Myocyte (in vitro differentiated cells): ENCODE measurements at places on chromosomes 1 and 21. TPM values are rescaled to one million over a fixed set of nuclear protein-coding genes. Genes with fewer than 3 reads are reported as not detected.

DNA sequence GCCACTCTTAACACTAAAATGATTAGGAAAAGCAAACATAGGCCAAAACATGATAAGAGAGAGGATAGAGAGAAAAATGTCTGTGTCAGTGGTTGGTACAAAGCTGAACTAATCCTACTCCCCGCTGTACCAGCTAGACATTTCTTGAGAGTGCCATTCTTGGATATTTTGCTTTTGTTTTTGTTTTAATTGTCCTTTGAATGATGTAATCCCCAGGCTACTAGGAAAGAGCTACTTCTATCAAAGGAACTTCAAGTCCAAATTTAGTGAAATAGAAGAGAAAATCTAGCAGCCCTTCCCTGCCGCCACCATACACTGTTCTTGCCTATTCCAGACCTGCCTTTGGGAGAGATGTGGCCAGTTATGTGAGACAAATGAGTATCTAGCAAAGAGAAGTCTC is 269.6 kb downstream of the GRIK1 start:
- DNase-seq = no peak

DNA sequence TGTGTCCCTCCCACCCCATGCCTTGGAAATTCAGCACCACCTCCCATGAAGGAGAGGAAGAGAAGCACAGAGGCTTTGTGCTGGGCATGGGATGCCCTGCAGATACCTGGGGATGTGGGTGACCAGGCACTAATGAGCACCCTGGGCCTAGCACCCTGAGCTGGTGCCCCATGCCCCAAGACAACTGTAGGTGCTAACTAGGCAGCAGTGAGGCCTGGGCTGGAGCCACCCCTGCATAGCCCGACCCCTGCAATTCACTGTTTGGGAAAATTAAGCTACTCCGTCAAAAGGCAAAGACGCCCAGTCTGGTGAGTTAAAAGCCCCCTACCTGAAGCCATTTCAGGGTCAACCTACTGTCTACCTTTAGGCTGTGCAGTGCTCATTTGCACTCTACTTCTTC is 5.4 kb downstream of the KCNA2 start:
- DNase-seq = no peak

DNA sequence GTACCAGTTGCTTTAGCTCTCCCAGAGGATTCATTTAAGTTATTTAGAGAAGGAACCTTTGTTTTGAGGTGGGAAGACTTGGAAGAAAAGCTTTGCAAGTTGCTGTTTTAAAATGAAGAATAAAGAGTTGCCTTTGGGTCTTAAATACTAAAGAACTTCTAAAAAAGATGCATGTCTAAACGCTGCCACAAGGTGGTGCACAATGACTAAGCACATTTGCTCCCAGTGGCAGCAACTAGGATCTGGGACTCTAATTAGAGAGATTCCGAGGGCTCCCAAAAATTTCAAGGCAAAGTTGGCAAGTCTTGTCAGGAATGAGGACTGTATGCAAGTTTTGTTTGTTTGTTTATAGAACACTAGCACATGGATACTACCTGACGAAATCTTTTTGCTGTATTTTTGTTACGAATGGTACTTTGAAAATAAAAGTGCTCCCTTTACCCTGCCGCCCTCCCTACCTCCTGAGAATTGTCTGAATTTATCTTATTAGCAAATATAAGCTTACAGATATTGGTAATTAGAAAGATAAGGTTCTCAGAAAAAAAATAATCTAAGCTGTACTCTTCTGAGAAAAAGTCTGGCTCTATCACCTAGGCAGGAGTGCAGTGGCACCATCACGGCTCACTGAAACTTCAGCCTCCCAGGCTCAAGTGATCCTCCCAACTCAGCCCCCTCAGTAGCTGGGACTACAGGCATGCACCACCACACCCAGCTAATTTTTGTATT is 121.8 kb downstream of the HFM1 start:
- peak; percentile 73 for DNase-seq

- no peak for DNase-seq
These were observed 10.9 kb downstream of the CLCA4 start for GRCh38 chr1:86557739-86558138.

GRCh38 chr1:92536980-92537884 is 50.5 kb upstream of the GFI1 start:
- DNase-seq = peak; percentile 19

DNA sequence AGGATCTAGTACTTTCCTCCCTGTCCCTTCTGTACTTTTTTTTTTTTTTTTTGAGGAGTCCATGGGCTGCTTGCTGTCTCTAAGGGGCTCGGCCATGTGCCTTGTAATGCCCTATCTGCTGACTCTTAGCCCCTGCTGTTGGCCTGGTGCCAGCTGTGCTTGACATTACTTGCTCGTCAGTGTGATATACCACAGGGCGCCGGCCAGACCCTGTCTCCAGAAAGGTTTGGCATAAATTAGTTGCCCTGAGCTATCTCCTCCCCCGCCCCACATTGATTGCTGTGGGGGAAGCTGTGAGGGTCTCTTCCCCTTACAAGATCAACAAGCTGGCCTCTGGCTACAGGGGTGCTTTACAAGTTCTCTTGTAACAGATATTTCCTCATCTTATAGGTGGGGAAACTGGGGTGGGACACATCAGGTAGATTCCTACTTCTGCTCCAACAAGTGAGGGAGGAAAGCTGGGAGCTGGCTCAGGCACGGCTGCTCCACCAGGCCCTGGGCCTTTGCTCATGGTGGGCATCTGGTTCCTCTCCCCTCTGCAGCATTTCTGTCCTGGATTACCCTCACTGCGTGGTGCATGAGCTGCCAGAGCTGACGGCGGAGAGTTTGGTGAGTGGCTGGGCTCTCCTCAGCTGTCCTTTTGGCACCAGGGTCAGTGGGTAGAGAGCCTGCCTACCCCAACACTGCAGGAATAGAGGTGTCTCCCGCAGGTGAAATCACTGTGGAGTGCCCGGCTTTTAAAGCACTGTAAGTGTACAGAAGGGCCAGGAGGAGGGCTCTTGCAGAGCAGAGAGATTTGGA is 15.6 kb downstream of the STRIP1 start:
- no peak for DNase-seq

GRCh38 chr1:107019166-107019565 is 37.3 kb upstream of the PRMT6 start:
- DNase-seq = no peak

- DNase-seq = no peak
These were observed 172.3 kb downstream of the SIPA1L2 start for GRCh38 chr1:232457595-232457994.

GRCh38 chr21:27704567-27705166 is 737.8 kb upstream of the ADAMTS5 start:
- DNase-seq = no peak

GRCh38 chr1:12208271-12208670 is 21.6 kb upstream of the VPS13D start:
- no peak for DNase-seq

DNA sequence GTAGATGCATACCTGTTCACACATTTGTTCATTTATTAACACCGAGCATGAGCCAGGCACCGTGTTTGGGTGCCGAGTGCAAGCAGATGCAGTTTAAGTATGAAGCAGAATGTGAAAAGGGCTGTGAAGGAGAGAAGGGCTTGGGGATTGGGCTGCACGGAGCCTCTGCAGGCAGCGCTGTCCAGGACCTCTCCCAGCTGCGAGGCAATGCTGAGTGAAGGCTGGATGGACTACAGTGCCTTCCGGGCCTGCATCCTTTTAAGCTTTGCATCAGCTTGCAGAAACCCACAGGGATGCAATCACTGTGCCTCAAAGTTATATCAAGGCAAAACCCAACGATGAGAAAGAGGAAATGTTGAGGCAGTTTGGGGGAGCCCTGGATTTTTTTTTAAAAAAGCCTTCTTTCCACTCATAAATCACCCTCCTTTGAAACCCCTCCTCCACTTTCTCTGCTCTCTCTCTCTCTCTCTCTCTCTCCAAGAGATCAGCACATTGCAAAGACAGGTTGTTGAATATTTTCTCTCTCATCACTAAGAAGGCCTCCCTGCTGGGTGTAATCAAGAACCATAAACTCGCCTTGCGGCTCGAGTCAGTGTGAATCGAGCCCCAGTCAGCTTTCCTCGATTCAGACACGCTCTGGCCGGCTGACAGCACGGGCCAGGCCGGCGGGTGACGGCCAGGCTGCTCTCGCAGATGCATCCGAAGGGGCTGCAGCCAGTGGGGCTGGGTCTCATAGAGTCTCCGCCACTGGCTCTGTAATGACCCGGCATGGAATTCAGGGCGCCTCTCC is 89.2 kb upstream of the POU3F1 start:
- DNase-seq = no peak

GRCh38 chr1:24558902-24559791 is 3.3 kb downstream of the NCMAP start:
- DNase-seq = peak; percentile 80

DNA sequence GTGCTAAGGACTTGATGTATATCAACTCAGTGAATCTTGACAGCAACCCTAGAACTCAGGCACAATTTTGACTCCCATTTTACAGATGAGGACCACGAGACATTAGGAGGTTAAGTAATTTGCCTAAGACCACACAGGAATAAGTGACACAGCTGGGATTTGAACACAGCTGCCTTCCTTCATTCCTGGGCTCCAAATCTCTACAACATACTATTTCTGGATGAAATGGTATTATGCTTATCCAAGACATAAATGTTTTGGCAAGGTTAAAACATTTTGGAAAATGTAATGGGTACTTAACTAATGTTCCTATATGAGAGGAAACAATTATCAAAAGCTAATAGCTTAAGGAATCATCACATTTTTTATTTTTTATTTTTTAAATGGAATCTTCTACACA is 4.8 kb downstream of the CLDN8 start:
- DNase-seq = no peak

DNA sequence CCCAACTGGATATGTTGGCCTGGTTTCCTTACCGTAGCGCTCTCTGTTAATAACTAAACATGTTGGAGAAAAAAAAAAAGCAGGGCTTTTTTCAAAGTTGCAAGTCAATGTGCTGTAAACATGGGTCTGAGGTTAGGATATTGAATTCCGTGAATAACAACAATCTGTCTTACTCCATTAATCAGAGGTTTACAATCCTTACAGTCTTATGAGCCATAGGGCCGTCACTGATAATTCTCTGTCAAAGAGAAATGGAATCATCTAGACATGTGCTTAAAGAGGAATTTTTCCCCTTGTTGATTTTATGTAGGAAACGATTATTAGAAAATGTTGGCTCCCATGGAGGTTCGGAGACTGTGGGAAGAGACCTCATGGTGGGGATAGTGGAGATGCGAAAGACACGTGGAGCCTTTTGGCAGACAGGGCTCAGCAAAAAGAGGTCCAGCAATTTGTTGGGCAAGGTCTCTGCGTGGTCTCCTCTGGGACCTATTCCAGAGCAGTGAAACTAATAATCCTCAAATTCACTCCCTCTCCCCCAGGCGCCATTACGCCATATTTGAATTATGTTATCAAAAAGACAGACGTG is 83.5 kb upstream of the CLDN14 start:
- no peak for DNase-seq

DNA sequence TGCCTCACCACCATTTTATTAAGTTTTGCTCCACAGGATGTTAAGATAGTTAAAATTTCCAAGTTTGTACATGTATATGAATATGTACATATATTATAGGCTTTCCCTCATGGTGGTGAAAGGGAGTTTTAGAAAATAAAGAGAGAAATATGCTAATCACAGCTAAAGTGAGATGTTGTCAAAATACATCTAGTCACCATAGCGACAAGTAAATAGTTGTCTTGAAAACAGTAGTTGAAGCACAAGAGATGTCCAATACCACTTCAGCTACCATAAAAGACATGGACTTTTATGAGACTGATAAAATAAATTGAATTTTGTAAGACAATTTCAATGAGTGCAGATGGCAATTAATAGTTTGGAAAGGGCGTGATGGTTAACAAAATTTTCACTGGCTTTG is 1600.0 kb downstream of the BRINP3 start:
- no peak for DNase-seq

GRCh38 chr1:38328278-38329035 is 281.9 kb upstream of the POU3F1 start:
- DNase-seq = no peak

GRCh38 chr1:197302775-197303174 is 34.7 kb downstream of the CRB1 start:
- DNase-seq = no peak

DNA sequence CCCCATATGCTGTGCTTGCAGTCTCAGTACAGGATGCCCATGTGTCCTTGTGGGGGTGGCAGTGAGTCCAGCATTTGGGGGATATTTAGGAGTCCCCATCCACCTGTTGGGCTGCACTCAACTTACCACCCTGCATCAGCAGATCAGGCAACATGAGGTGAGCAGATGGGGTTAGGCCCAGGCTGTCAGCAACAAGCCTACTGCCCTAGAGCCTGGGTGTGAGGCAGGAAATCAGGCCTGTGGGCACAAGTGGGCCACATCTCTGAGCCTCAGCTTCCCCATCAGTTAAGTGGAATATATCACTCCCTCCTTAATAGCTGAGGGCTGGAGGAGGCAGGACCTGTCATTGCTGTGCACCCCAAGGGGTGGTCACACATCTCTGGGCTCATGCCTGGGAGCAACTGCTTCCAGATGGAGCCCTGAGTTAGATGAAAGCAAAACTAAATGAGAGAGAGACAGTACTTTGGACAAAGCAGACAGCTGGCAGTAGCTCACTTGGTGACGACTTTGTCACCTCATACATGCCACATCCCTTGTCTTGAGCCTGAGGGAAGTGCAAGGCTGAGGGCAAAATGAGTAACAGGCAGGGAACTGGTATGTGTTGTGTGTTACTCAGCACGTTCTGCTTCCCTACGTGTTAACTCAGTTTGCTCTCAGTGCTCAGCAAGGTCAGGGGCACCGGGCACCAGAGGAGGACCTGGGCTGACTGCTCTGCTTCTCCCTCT is 48.4 kb downstream of the TRIM11 start:
- peak; percentile 18 for DNase-seq

GRCh38 chr1:114108751-114109255 is 44.9 kb downstream of the SYT6 start:
- DNase-seq = peak; percentile 24

GRCh38 chr1:89519779-89520358 is 4.8 kb upstream of the LRRC8B start:
- DNase-seq = peak; percentile 39

DNA sequence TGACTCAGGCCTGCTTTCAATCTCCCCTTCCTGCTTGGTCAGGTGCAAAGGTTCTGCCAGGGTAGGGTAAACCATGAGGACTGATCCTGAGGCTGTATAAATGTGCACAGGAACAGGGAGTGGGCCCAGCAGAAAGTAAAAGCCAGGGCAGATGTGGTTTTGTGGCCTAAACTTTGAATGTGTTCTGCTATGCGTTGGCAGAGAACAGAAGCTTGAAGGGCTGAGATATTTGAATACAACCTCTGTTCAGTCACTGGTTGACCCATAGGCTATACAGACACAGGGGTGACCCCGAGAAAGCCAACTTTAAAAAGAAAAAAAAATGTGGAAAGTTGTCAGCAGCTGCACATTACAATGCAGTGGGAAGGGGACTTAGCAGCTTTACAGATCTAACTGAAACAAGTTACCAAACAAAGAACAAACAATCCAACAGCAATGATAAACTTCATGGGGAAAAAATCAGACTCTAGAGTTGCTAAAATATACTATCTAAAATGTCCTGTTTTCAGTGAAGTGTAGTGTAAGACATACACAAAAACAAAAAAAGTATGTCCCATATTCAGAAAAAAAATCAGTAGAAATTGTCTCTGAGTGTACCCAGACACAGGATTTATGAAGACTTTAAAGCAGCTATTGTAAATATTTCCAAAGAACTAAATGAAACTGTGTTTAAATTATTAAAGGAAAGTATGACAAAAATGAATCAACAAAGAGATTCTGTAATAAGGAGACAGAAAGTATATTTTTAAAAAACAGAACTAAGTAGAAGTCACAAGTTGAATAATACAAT is 216.1 kb downstream of the RPS6KC1 start:
- no peak for DNase-seq

GRCh38 chr1:110012100-110012780 is 22.2 kb upstream of the STRIP1 start:
- no peak for DNase-seq

ATP1A4 gene
- total RNA-seq = 0.10 and 0.19 TPM in 2 replicates

FLG2 gene
- not detected in 2 replicates for total RNA-seq

PDE9A gene
- not detected in 2 replicates for total RNA-seq

FHAD1 gene
- total RNA-seq = 0.99 and 6.8 TPM in 2 replicates

CCDC18 gene
- 2.2 and 3.1 TPM in 2 replicates for total RNA-seq
